ENCODE measurements at places on chromosomes 6 and 20.

DNA sequence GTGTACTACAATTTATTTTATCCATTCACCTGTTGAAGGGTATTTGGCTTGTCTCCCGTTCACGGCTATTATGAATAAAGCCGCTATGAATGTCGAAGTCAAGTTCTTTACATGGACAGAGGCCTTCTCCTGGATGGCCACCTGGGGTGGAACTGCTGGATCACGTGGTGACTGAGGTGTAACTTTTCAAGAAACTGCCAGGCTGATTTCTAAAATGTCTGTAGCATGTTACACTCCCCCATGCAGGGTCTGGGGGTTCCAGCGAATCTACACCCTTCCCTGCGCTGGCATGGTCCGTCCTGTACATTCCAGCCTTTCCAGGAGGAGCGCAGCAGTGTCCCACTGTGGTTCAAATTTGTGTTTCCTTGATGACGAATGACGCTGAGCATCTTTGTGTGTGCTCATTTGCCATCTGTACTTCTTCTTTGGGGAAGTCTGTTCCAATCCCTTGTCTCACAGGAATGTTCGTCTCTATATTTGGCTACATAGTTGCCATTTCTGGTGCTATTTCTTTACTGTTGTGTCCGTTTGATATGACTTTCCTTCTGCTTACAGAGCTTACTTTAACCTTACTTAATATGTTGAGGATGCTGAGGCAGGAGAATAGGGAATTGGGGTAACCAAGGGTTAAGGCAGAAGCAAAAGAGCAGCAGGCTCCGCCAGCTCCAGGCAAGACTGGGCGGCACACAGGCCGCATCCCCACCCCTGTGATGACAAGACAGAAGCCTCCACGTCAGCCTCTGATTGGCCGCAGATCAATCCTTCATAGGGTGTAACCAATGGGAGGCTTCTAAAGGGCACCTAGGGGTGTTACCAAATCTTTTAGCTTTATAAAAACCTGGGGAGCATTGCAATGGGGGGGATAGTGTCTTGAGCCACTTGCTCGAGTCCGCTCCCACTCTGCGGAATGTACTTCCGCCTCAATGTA lies 106.6 kb downstream of the TAF4 start:
- peak; percentile 8 for DNase-seq

DNA sequence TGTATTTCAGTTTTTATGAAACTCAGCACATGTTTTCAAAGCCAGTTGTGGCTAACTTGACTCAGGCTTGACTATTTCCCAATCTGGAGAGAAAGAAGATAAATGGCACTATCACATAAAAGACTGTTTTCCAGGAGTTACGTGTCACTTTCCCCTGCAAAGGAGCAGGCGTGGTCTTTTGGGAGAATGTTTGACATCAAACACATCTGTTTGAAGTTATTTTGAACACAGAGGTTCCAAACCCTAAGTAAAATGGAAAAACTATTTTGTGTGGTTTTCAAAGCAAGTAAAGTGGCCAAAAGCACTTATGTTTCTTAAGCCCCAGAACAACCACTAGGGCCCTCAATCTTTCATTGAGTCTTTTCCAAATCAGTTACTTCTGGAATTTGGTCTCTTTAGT lies 89.7 kb downstream of the FOXF2 start:
- no peak for DNase-seq

DNA sequence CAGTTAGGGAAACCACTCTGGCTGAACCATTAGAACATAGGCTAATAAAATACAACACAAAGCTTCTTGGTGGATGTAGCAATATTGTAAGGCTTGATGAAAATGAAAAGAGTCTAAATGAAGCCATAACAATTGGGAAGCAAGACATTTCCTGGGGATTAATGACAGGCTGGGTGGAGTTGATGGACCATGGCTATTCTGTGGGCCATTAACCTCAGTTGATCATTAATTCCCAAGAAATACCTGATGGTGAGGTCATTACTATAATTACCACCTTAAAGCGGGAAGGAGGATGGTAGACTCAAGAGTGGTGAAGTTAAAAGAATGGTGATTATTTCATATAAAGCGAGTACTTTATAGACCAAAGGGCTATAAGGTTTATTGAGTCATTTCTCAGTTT lies 455.8 kb upstream of the MAP3K7 start:
- DNase-seq = no peak

- no peak for DNase-seq
Observed at GRCh38 chr20:51306081-51306480, 236.4 kb downstream of the NFATC2 start.

- DNase-seq = no peak
Observed at GRCh38 chr6:7532232-7532631, 9.2 kb upstream of the DSP start.

DNA sequence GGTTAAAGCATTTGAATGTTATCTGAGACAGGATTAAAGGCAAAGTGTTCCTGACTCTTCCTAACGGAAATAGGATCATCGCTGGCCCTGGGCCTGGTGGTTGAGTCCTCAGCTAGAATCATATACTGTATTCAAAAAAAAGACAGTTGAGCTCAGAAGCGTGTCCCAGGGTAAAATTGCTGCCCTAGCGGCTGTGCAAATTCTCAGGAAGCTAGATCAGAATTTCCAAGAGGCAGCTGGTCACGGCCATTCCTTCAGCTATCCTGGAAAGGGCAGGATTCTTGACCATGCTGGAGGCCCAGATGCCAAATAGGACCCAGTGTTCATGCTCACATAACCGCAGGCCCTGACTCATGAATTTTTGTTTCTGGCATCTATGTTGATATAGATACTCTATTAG lies 67.4 kb downstream of the STMND1 start:
- DNase-seq = no peak

DNA sequence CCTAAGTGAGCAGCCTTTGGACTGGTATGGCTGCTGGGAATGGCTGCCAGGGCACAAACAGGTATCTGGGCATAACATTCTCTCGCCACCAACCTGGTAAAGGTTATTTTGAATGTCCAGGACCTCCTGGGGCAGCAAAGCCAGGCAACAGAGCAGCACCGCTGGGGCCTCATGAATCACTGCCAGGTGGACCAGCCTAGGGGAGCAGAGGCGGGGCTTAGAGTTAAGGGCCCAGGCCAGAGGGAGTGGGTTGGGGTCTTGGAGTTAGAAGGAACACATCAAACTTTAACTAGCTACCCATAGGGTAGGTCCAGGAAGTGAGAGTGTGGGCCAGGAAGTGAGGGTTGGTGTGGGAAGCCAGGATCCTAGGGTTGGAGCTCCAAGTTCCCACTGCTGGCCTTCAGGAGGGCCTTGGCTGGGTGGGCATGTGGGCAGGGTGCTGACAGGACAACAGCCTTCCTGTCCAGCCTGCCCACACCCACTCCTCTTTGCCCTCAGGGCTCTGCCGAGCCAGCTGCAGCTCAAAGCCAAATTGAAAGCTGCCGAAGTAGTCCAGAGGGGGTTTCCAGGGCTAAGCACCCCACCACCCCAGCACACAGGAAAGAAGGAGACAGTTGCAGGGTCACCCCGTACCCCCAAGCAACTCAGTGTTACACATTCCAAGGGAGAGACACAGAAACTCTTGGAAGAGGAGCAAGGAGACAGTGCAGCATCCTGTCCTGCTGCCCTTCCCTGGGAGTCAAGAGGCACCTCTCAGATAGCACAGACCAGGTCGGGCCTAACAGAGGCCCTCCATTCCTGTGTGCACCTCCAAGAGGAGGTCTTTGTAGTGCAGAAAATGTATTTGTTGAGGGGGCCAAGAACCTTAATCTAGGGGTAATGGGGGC lies 2.6 kb downstream of the NFKBIE start:
- DNase-seq = peak; percentile 34

DNA sequence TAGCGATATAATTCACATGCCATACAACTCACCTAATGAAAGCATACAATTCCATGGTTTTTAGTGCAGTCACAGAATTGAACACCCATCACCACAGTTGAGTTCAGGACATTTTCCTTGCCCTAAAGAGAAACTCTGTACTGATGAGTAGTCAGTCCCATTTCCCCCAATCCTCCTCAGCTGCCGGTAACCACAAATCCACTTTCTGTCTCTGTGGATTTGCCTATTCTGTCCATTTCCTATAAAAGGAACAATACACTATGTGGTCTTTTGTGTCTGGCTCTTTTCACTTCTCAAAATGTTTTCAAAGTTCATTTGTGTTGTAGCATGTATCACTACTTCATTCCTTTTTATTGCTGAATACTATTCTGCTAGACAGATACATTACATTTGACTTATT lies 67.9 kb upstream of the TGM3 start:
- no peak for DNase-seq

GRCh38 chr20:3105256-3106137 lies 21.0 kb upstream of the AVP start:
- DNase-seq = no peak

DNA sequence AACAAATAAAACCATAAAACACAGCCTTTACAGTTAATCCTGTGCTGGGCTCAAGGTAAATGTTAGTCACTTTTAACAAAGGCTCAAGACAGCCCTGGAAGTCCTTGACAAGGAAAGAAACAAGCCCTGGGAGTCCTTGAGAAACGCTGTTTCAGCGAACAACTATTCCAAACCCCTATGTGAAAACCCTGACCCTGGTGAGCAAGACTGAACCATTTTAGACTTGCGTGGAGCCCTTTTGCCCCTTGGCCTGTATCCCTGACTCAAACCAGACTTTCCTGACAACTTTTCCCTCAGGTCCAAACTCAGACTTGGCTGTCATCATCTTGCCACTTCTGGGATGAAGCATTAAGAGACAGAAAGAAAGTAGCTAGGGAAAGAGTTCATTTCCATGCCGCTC lies 180.4 kb downstream of the AIG1 start:
- DNase-seq = no peak

- no peak for DNase-seq
Observed at GRCh38 chr20:59665656-59666555, 61.6 kb downstream of the PHACTR3 start.

DNA sequence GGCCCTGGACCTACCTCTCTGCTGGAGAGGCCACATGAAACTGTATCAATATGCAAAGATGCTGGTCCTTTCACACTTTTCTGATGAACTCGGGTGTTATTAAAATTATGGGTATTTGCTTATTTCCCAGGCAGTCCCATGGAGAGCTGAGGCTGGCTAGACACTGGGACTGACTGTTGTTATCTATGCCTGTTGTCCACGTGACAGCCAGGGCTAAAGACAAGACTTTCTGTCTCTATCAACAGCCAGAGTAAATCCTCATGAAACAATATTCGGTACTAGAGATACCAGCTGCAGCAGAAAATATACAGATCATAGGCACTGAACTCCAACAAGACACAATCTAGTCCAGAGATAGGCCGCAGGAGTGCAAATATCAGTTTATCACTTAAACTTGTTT lies 236.4 kb downstream of the FOXA2 start:
- no peak for DNase-seq

DNA sequence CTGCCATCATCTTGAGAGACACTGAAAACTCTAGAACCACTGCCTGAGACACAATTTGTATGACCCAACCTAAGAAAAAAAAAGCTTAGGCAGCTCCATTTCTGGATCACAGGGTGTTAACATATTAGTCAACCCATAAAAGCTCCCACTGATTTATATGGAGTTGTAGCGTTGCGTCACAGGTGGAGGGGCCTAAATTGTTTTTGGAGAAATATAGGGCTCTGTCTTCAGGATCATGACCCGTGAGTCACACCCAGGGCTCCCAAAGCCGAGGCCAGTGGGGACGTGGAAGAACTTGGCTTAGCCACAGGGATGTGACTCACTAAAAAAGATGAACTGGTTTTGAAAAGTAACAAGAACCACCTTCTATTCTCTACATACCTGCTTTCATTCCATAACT lies 116.5 kb upstream of the BMP2 start:
- no peak for DNase-seq

GRCh38 chr20:41133709-41134361 lies 3.5 kb upstream of the PLCG1 start:
- no peak for DNase-seq

DNA sequence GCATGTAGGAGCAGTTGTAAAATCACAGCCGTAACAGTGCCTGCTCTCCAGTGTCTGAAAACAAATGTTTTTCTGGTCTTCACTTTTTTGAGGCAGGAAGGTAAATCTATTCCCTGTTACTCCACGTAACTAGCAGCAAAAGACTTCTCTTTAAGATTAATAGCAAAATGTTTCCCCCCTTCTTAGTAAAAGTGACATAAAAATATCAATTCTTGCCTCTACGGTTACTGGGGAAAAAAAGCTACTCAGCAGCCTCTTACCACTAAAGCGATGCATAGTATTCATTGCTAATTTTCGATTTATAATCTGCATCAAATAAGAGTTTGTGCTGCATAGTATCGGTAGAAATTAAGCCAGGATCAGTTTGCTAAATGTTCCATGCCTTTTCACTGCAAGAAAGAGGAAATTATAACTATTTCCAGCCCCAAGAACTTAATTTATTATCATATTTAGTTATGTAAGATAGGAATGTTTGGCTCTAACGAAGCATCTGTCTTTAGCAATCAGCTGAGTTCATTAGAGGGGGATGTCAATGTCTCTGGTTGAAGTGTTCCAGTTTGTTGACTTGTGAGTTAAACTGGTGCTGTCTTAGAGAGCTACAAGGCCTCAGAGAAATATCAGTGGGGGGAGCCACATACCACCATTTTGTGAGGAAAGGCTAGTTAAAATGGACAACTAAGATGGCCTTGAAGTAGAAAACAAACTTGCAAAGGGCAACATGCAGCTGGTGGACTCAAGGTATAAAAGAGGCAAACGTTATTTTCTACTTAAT lies 617 bp upstream of the TSPYL1 start:
- no peak for DNase-seq

GRCh38 chr6:99110029-99110428 lies 162.3 kb upstream of the FBXL4 start:
- no peak for DNase-seq

Data from Peyer's patch (tissue), 4 donors.